ENCODE measurements at places on chromosomes 1 and 21.

DNA sequence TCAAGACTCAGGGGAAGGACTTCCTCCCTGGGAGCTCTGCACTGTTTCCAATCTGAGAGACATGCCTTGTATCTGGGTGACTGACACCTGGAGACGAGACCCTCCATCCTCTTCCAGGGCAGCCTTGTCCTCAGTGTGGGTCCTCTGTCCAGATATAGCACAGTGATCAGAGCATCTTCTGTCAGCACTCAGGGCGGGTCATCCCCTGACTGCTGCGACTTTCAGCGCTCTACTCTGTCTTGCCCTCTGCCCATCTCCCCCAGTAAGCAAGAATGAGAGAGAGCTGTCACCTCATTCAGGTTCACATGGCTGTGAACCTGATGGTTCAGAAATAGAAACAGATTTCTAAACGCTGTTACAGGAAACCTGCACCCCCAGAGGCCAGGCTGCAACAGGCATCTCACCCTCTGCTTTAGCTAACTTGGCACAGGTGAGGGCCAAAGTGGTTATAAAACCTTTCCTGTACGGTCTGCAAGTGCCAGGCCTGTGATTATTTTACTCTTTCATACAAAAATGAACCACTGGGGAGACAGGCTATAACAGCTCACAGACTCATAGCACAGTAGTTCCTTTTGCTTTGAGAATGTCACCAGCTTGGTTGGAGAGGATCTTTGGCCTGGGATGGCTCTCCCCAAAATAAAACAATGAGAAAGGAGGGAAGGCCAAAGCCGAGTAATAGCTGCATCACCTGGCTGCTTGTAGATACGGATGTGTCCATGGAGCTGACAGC is 11.4 kb upstream of the TENT5C start:
- DNase-seq, result no peak

- DNase-seq, result peak; percentile 22
Observed at GRCh38 chr1:41661428-41662060, 177.1 kb upstream of the EDN2 start.

GRCh38 chr1:239126884-239127283 is 259.5 kb upstream of the CHRM3 start:
- DNase-seq, result no peak

GRCh38 chr1:2583871-2584351 is 2.7 kb upstream of the PRXL2B start:
- peak; percentile 78 for DNase-seq

DNA sequence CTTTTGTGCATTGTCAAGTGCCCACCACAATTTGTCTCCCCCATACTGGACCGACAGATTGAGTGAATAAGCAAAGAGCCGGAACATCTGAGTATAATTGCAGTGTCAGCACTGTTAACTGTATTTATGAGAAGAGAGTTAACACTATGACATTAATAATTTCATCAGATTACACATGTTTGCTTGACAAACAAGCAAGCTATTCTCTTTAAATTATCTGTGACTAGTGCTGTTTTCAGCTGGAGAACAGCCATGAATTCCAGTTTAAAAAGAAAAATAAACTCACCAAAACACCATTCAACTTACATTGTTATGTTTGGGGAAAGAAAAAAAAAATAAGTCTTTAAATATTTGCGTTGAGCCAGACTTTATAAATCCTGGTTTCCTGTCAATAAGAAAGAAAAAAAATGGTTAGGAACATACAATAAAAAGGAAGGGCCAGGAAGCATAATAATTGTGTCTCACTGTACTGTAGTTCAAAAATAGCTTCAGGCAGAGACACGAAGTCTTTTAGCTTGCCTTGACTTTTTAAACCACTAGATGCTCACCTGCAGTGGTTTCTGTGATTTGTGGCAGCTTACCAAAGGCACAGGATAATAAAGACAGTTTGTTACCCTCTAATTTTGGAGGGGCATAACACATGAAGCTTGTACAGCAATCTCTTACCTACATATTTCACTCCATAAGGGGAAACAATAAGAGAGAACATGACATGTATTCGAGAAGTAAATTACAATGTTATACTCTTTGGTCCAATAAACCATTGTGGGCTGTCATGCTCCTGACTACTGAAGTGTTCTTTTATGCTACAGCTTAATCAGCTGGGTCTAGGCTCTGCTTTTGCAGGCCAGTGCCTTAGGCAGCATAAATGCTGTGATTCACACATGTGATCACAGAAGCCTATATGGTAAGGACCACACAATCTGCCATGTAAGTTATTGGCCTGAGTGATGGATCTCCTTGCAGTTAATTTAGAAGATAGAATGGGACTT is 302.0 kb upstream of the ADGRL2 start:
- no peak for DNase-seq

- no peak for DNase-seq
Observed at GRCh38 chr1:60894741-60895140, 187.6 kb upstream of the NFIA start.
